Activated CD8-positive, alpha-beta memory T cell treated with anti-CD3 and anti-CD28 coated beads, Interleukin-2, amount 50 U/mL, for 4 hours (primary cell): ENCODE measurements at places on chromosomes 1 and 21.

GRCh38 chr21:32611471-32611997, 643 bp downstream of the CFAP298 start:
- DNase-seq = peak; percentile 27

DNA sequence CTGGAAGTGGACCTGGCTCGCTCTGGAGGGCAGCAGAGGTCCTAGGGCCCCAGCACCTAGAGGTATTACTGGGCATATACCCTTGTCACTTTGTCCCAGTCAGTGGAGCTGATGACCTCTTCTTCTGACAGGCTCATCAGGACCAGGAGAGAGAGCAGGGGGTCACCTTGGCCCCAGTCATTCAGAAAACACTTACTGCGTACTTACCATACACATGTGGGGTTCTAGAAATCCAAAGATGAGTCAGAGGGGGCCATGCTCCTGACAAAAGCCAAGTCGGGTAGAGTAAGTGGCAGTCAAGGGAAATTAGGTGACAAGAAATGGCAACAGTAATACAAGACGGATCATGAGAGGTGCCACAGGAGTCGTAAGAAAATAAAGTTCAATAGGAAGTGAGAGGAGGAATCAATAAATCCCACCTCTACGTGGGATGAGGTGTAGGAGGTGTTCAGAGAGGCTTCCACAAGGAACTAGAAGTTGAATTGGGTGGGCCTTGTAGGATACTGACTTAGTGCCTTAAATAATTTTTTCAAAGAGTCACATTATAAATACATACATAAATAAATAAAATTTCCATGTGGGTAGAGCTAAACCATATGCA, 6.8 kb downstream of the KCNC4 start:
- no peak for DNase-seq

DNA sequence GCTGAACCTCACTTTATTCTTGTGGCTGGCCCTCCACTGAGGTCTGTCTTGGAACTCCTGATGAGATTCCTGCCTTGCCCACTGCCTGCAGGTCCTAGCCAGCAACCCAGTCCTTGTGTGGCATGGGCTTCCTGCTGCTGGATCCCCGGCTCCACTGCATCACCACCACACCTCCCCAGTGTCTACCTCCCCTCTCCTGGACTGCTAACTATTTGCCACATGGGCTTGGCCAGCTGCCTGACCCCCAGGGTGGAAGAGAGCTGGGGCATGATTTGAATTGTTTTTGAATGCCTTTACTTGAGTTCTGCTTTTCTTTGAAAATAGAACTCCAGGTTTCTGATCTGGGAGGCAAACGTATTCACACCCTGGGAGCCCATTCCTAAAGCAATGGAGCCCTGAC, 41.2 kb downstream of the SPAG17 start:
- no peak for DNase-seq

GRCh38 chr1:94259635-94260289, 22.4 kb upstream of the ARHGAP29 start:
- DNase-seq = no peak

GRCh38 chr1:89512996-89513720, 11.5 kb upstream of the LRRC8B start:
- DNase-seq = no peak

DNA sequence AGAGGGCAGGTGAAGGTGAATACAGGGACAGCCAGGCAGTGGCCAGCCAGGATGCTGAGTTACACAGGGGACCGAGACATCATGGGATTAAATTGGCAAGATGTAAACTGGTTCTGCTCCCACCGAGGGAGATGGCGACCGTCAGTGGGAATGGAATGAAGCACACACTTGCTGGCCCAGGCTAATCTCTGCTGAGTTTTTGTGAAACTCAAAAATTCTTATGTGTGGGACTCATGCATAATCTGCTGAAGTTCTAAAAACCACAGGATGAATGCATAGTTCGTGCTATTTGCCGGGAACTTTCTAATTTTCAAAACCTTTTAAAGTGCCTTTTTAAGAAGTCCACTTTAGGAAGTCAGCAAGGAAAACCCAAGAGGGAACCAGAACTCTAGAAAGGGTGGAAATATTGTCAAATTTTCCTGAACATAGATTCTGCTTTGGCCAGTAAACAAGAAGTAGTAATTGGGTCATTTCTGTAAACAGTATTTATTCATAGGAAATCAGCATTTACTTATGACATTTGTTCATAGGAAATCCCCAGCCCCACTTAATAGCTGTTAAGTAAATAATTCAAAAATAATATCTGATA, 85.4 kb upstream of the ROR1 start:
- DNase-seq = no peak

DNA sequence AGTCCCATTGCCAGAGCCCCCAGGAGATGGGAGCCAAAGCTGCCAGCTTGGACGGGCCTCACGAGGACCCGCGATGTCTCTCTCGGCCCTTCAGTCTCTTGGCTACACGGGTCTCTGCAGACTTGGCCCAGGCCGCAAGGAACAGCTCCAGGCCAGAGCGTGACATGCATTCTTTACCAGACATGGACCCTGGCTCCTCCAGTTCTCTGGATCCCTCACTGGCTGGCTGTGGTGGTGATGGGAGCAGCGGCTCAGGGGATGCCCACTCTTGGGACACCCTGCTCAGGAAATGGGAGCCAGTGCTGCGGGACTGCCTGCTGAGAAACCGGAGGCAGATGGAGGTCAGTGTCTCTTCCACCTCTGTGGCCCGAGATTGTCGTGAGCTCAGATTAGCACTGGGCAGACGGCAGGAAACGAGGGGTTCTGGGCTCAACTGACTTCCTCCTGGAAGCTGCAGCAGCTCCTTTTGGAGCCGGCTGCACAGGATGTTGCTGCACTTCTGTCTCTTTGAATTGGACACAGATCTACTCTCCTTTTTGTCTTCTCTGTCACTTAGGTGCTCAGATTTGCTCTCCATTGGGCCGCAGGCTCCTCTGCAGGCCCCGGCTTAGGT, 68.0 kb downstream of the DISC1 start:
- no peak for DNase-seq

DNA sequence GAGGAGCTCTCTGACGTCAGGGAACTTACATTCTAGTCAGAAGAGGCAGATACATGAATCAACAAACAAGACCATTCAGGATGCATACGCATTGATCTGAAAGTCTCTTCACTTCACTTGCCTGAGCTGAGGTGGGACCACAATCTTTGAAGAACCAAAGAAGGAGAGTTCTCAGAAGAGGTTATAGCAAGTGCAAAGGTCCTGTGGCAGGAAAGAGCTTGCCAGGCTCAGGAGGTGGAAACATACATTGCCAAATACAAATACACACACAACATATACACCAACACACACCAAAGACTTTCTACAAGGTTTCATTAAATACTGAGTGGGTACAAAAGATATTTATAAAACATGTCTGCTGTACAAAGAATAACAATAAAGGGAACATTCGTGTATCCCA, 86.8 kb upstream of the GJB5 start:
- DNase-seq = no peak
